K562 (cell line): ENCODE measurements at places on chromosomes 13 and 19. TPM values are rescaled to one million over a fixed set of nuclear protein-coding genes. Genes with fewer than 3 reads are reported as not detected.
A peak's percentile ranks its signal among the peaks of the same experiment; 100 is the strongest.

KLK4 gene
- total RNA-seq, result not detected in 2 replicates

DNA sequence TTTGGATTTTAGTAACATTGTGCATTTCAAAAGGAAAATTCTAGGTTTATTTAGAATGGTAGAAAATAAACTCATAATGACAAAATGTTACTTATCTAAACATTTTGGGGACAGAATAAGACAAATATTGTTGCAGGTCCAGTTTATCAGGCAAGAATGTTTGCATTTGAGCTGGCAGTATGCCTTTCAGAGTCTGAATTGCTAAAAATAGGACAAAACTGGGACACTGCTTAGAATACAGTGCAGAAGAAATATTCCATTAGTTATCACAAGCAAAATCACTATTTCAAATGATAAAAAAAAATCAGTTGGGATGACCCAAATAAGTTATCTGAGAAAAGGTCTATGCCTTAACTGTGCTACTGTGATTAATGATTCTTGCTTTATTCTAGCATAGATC, 870.3 kb upstream of the MIR17HG start:
- no peak for DNase-seq

DHDH gene
- 1.6 and 2.1 TPM in 2 replicates for total RNA-seq

DNA sequence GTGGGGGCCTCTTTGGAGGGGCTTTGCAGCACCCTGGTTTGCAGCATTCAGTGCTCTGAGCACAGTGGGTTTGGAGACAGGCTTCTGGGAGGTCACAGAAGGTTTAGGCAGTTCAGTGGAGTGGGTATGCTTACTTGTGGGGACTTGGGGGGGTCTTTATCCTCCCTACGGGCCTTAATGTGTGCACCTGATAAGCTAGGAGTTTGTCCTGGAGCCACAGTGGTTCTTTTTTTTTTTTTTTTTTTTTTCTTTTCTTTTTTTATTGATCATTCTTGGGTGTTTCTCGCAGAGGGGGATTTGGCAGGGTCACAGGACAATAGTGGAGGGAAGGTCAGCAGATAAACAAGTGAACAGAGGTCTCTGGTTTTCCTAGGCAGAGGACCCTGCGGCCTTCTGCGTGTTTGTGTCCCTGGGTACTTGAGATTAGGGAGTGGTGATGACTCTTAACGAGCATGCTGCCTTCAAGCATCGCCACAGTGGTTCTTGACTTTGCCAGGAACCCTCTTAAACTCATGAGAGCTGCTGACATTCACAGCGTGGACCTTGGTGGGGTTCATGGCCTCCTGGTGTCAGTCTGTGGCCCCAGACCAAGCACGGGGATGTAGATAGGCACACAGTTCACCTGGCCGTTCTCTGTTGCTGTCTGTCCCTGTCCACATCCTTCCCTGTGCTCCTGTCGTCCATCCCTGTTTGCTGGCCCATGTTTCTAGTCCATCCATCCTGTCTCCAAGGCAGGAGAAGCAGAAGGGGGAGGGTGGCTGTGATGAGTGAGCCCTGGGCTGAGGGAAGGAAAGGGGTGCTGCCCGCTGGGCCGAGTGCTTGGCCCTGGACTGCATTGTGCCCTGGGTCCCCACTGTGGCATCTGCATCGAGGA, 2.7 kb downstream of the EGLN2 start:
- DNase-seq, result peak; percentile 48

DNA sequence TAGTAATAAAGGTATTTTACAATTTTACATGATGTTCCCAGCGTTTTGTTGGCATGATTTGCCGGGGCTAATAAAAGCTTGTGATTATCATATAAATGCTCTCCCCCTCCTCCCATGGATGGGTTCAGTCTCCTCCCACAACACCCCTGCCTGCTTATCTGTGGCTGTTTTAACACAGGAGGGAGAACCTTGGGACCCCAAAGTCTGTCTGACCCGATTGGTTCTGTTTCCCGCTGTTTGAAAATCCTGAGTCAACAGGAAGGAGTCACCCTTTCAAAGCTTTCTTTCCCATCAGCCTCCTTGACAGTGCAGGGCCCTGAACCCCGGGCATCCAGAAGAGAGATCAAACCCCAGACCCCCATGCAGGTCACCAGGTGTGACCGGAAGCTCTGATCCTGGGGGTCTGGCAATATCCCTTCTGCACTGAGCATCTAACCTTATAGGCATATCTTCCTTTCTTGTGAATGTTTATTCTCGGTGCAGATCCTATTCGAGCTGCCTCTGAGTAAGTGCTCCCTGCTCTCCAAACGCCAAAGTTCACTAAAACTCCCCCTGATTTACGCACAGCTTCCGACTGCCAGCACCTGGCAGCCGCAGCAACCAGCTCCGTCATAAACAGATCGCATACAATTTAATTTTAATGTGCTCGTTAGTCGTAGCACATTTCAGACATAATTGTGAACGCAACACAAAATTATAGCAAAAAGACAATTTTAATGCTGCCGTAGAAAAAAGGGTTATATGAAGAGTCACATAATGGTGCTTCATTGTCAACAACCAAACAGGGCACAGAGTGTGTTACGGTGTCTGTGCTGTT, 74.8 kb downstream of the TSHZ3 start:
- DNase-seq, result no peak

DNA sequence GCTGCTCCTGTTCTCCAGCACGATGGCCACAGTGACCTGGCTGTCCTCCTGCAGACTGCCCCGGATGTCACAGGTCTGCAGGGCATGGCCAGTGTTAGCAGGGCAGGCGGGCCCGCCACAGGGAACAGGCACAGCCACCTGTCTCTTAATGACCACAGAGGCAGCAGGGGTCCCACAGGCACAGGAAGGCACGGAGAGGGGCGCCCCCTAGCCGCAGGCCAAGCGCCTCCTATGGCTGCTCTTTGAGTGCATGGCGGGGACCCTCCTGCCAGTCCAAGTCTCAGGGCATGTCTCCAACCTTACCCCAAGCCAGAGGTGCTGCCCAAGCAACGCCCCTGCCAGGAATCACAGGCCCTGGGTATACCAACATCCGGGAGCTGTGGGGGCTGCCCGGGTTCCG, 14.1 kb downstream of the IZUMO4 start:
- no peak for DNase-seq

DNA sequence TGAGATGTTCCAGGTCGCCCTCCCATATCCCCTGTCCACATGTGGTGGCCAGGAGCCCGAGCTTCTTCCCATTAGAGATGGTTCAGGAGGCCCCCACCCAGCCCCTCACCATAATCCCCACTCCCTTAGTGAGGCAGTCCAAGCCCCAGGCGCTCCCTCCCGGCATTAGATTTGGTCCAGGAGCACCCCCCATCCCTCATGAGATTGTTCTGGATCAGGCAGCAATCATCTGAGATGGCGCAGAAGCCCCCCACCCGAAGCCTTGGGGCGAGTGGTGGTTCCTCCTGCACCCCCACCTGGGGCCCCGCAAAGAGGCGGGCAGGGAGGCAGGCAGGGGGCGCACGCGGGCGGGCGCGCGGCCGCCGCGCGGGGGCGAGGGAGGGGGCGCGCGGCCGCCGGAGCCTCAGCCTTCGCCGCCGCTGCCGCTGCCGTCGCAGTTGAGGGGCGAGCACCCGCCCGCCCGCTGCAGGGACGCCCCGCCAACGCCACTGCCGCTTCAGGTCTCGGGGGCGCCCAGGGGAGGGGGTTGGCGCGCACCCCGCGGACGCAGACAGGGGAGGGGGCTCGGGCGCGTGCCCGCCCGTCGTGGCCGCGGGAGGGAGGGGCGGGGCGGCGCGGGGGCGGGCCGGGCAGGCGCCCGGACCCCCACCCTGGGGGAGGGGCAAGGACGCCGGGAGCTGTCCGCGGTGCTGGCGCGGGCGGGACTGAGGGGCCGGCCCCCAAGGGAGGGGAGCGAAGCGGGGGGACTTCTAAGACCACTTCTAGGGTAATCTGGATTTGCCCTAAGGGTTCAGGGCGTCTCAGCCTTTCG, 46.4 kb upstream of the SHKBP1 start:
- peak; percentile 91 for DNase-seq

IRF2BP1 gene
- total RNA-seq, result 35.0 and 35.9 TPM in 2 replicates

GRCh38 chr19:29983568-29983967, 41.5 kb downstream of the URI1 start:
- no peak for DNase-seq

SERTAD1 gene
- 8.7 and 8.9 TPM in 2 replicates for total RNA-seq

SUPT20H gene
- 29.2 and 31.8 TPM in 2 replicates for total RNA-seq

GRCh38 chr19:43445426-43445825, 20.0 kb downstream of the LYPD3 start:
- DNase-seq, result no peak

- DNase-seq, result no peak
Measured at GRCh38 chr13:26253262-26253786, 605 bp upstream of the CDK8 start.

ZFP28 gene
- not detected in 2 replicates for total RNA-seq

DNA sequence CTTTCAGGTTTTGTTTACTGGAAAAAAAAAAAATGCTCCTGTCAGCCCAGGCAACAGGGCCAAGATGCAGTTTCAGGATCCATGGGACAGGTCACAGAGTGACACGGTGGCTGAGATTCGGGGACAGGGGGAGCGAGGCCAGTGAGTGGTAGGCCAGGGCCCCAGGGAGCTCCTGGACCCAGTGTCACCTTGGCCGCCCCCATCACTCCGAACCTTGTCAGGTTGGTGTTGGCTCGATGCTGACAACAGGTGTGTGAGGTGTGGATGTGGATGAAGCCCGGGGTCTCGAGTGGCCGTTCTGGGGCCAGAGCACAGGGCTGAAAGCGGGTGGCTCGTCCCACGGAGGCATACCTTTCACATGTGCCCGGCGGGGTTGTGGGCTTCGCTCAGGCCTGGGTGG, 6.1 kb upstream of the UQCR11 start:
- DNase-seq, result no peak

DNA sequence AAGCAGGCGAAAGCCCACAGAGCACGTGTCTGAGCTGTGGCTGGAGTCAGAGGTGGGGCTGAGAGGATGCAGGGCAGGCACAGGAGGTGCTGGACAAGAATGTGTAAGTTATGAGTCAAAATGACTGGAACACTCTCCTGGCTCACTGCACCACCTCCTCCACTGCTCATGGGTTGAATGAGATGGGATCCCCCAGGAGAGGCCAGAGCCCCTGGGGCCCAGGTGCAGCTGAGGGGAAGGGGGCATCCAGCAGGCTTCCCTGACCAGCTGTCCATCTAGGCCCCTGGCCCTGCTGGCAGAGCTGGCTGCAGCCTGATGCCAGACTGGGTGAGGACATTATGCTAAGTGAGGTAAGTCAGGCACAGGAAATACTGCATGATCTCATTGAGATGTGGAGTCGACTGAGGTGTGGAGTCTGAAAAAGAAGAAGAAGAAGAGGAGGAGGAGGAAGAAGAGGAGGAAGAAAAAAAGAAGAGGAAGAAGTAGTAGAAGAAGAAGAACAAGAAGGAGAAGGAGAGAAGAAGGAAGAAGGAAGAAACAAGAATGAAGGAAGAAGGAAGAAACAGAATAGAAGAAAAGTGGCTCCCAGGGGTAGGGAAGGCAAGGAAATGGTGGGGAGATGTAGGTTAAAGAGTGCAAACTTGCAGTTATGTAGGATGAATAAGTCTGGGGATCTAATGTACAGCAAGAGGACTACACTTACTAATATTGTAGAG, 747.4 kb downstream of the UQCRFS1 start:
- no peak for DNase-seq

- DNase-seq, result no peak
Measured at GRCh38 chr13:84249463-84249862, 367.2 kb upstream of the SLITRK1 start.

DLEU7 gene
- total RNA-seq, result not detected in 2 replicates

RDH8 gene
- total RNA-seq, result not detected in 2 replicates

DNA sequence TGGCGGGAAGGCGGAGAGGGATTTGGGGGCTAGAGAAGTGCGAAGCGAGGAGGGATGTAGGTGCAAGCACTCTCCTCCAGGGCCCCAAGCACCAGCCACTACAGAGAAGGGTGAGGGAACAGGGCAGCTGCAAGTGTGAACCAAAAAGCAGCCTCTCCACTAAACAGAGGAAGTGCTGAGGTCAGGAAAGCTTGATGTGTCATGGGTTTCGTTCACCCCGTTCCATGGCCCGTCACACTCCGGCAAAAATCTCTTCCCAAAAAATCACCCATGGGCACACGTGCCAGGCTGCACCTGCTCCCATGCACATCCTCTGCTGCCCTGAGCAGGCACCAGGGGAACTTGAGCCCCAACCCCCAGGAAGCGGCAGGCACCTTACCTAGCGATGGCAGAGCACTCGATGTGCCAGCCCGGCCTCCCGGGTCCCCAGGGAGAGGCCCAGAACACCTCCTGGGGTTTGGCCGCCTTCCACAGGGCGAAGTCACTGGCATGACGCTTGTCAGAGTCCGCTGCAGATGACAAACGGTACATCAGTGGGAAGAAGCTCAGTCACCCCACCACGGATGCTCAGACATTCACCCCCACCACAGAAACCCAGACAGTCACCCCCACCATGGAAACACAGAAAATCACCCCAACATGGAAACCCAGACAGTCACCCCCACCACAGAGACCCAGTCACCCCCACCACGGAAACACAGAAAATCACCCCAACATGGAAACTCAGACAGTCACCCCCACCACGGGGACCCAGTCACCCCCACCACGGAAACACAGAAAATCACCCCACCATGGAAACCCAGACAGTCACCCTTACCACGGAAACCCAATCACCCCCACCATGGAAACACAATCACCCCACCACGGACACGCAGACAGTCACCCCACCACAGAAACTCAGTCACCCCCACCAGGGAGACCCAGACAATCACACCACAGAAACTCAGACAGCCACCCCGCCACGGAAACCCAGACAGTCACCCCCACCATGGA, 29.0 kb downstream of the CARS2 start:
- DNase-seq, result no peak

GRCh38 chr19:5407356-5407755, 47.9 kb upstream of the ZNRF4 start:
- DNase-seq, result peak; percentile 71

DNA sequence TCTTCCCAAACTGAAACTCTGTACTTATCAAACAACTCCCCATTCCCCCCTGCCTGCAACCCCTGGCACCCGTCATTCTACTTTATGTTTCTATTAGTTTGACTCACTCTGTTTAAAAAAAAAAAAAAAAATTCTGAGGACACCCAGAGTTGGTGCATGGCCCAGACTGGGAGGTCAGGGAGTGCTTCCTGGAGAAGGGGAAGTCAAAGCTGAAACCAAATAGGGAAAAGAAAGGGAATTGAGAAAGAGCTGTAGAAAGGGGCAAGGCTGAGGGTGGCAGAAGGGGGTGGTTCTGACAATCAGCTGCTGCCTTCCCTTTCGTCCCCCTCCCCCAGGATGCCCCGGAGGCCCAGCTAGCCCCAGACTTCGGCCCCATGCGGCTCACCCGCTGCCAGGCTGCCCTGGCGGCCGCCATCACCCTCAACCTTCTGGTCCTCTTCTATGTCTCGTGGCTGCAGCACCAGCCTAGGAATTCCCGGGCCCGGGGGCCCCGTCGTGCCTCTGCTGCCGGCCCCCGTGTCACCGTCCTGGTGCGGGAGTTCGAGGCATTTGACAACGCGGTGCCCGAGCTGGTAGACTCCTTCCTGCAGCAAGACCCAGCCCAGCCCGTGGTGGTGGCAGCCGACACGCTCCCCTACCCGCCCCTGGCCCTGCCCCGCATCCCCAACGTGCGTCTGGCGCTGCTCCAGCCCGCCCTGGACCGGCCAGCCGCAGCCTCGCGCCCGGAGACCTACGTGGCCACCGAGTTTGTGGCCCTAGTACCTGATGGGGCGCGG, 9.0 kb upstream of the STRN4 start:
- no peak for DNase-seq
